ELR (cell line): ENCODE measurements at places on chromosomes 7 and 10.
A peak's percentile ranks its signal among the peaks of the same experiment; 100 is the strongest.

DNA sequence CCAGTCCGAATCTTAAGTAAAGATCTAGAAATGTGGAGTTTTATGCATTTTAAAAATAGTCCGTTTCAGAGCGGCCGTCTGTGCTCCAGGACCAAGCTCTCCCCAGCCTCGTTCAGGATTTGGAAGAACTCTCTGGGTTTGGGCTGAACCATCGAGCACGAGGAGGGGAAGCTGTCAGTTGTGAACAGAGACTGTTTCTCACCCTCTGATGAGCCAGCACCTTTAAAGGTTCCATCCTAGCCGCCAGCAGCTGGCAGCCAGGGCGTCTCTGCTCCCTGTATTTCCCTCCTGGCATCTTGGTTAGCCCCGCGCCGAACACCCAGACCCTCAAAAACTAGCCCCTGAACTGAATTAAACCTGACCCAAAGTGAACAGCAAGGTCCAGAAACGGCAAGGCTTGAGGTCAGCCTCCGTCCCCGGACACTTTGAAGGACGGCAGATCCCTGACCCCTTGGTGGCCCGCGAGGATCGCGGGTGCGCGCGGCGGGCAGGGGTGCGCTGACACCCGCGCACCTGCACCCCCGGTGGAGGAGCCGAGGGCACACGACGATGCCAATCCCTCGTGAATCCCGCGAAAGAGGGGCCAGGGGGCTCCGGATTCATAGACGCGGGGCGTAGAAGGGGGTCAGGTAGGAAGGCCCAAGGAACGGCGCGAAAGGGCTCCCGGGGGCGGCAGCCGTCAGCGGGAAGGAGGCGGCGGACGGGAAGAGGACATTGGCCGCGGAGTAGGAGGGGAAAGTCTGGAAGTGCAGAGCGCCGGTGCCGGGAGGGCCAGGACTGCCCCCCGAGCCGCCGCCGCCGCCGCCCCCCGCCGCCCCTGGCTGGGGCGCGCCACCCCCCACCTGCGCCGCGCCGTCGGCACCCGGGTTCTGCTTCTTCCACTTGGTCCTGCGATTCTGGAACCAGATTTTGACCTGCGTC is 2.7 kb downstream of the NKX1-2 start:
- DNase-seq, result no peak

GRCh38 chr7:111855842-111856227 is 293.5 kb upstream of the IMMP2L start:
- peak; percentile 39 for DNase-seq

- DNase-seq, result peak; percentile 71
These were observed 21.6 kb upstream of the GIMAP8 start for GRCh38 chr7:150428671-150429451.

GRCh38 chr7:99404235-99404976 is 4.0 kb downstream of the PDAP1 start:
- peak; percentile 39 for DNase-seq

DNA sequence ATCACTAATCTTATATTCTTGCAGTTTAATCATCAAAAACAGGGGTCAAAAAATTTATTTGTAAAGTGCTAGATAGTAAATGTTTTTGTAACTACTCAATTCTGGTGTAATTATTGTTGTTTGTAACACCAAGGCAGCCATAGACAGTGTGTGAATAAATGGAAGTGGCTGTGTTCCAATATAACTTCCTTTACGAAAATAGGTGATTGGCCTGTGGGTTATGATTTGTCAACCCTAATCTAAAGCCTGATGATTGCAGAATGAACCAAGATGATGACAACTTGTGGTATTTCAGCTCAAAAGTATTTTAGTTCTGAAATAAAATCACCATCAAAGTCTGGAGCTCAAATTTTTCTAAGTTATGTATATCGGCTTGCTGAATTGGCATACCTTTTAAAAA is 34.4 kb upstream of the ETV1 start:
- DNase-seq, result no peak

DNA sequence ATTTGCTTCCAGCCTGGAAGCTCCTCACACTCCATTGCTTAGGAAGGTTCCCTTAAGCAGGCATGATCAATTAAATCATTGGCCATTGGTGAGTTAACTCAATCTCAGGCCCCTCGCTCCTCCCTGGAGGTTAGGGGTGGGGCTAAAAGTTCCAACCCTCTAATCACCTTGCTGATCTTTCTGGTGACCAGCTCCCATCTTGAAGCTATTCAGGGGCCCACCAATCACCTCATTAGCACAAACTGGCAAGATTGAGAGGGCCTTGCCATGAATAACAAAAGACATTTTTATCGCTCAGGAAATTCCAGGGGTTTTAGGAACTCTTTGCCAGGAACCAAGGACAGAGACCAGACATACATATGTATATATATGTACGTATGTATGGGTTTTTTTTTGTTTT is 58.4 kb downstream of the AGK start:
- DNase-seq, result no peak

DNA sequence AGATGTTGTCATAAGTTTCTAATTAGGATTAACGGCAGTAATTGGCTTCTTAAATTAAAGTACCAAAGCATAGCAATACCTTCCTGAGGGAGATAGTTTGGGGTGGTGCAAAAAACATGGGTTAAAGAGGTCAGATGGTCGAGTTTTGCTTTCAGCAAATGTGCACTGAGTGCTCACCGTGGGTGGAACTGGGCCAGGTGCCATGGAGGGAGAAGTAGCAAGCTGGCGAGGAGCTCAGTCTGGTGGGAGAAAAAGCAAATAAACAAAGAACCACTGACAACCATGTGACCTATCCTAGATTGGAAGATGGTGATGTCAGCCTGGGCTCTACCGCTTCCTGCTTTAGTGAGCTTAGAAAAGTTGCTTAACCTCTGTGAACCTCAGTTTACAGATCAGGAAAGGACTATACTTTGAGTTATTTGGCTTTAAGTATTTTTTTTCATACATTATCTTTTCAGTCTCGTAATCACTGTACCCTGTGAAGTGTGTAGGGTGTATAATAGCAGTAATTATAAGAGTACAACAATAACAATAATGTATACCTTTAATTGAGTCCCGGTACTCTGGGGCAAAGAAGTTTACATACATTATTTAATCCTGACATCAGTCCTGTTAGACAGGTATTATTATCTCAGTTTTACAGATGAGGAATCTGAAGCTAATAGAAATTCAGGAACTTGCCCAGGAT is 69.0 kb upstream of the PDCD4 start:
- DNase-seq, result peak; percentile 70

GRCh38 chr7:87934699-87935383 is 790 bp downstream of the ADAM22 start:
- peak; percentile 19 for DNase-seq
